ENCODE measurements at places on chromosomes 1 and 21. TPM values are rescaled to one million over a fixed set of nuclear protein-coding genes. Genes with fewer than 3 reads are reported as not detected.

ST6GALNAC5 gene
- 3.7 TPM for total RNA-seq

SLAMF9 gene
- total RNA-seq = not detected

NBPF10 gene
- total RNA-seq = 4.1 TPM

CFAP107 gene
- total RNA-seq = not detected

LRRC7 gene
- total RNA-seq = 8.8 TPM

S100A4 gene
- total RNA-seq = 102 TPM

FMO1 gene
- 11.9 TPM for total RNA-seq

TRABD2B gene
- total RNA-seq = 1.5 TPM

PLA2G2F gene
- total RNA-seq = 3.0 TPM

CD1E gene
- 2.7 TPM for total RNA-seq

JAK1 gene
- 74.3 TPM for total RNA-seq

FLG gene
- total RNA-seq = 171 TPM

HAO2 gene
- 0.20 TPM for total RNA-seq

COL24A1 gene
- 5.6 TPM for total RNA-seq

PRKAA2 gene
- total RNA-seq = 10.6 TPM

MXRA8 gene
- total RNA-seq = 59.7 TPM

EFNA3 gene
- total RNA-seq = 10.9 TPM

CTSK gene
- 177 TPM for total RNA-seq

FMOD gene
- 31.9 TPM for total RNA-seq

RIPPLY3 gene
- 0.20 TPM for total RNA-seq

FAM131C gene
- total RNA-seq = not detected

MYCL gene
- total RNA-seq = 9.6 TPM

ASTN1 gene
- total RNA-seq = 2.4 TPM

CAMK2N1 gene
- total RNA-seq = 9.0 TPM

UTS2 gene
- total RNA-seq = 0.30 TPM

HS2ST1 gene
- 20.2 TPM for total RNA-seq

NUF2 gene
- 11.9 TPM for total RNA-seq

IPO13 gene
- total RNA-seq = 7.8 TPM

OR2AK2 gene
- not detected for total RNA-seq

PCAT6 gene
- total RNA-seq = not detected

OR2L3 gene
- not detected for total RNA-seq

FAM72B gene
- 2.6 TPM for total RNA-seq

CHIT1 gene
- 2.6 TPM for total RNA-seq

PDC gene
- total RNA-seq = not detected

SPATC1L gene
- total RNA-seq = 5.2 TPM

PRKACB gene
- 26.9 TPM for total RNA-seq

LAMC2 gene
- total RNA-seq = 14.1 TPM

NBPF26 gene
- 62.6 TPM for total RNA-seq

F3 gene
- 38.6 TPM for total RNA-seq

ERICH3 gene
- total RNA-seq = 0.10 TPM

RRP1 gene
- total RNA-seq = 17.8 TPM
